ENCODE measurements at places on chromosomes 11 and 22. TPM values are rescaled to one million over a fixed set of nuclear protein-coding genes. Genes with fewer than 3 reads are reported as not detected.

GRCh38 chr11:102457056-102457677 lies 4.6 kb upstream of the TMEM123 start:
- no peak for DNase-seq

The FAT3 gene
- 0.24 TPM for total RNA-seq

DNA sequence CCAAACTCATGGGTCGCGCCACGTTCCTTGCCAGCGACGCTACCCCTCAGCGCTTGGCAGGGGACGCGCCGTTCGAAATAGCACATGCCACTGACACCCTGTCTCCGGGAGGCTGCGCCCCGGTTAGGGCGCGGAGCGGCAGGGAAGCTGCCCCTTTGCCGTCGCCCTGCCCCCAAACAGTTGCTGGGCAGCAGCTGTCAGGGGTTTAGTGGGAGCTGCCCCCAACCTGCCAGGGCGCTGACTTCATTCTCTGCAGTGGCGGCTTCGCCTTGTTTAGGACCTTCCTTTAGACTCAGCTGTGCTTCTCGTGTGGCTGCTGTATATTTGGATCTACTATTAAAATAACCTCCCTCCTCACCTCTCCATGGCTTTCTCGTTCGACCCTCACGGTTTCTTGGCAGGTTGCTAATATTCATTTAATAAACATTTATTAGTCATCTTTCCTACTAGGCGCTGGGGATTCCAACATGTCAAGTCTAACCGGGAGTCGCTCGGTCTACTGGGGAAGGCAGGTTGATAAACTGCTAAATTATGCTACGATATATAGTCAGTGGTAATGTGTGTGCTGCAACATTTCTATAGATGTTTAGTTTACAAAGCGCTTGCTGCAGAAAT lies 782 bp downstream of the TMEM109 start:
- no peak for DNase-seq

The INSC gene
- 1.00 TPM for total RNA-seq

The KDELR3 gene
- 3.1 TPM for total RNA-seq

The CNTF gene
- total RNA-seq, result 0.73 TPM

GRCh38 chr11:117202386-117203068 lies 3.4 kb downstream of the TAGLN start:
- no peak for DNase-seq

The APOL5 gene
- not detected for total RNA-seq

DNA sequence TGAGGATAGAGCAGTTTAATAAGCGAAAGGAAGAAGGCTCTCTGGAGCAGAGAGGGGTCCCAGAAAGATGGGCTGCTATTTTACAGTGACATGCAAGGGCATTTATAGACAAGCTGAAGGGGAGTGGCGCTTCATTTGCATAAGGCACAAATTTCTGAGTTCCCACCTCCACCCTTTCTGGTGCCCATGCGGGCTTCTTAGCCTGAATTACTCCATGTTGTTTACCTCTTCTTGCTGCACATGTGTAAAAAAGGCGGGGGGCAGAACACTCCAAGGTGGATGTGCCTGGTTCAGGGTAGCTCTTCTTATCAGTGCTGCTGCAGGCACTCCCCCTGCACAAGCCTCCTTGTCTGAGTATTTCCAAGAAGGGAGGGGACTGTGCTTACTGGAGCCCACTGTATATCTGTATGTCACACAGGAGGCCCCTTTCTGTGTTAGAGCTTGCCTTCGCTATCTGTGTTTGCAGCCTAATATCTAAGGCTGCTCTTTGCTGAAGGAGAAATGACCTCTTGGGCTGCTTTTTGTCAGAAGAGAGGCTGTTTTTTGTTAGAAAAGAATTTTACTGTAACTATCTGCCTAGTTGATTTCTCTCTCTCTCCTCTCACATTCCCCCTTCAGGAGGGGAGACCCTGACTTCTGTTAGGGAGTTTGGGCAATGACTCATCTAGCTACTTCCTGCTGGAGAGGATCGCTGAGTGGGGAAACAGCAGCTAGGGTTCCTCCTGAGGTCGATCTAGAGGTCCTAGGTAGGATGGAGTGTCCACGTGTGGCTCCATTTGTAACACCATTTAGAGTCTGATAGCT lies 1057.0 kb upstream of the CNTN5 start:
- no peak for DNase-seq

- DNase-seq, result peak; percentile 86
Measured at GRCh38 chr11:64864473-64865285, 13.7 kb downstream of the EHD1 start.

DNA sequence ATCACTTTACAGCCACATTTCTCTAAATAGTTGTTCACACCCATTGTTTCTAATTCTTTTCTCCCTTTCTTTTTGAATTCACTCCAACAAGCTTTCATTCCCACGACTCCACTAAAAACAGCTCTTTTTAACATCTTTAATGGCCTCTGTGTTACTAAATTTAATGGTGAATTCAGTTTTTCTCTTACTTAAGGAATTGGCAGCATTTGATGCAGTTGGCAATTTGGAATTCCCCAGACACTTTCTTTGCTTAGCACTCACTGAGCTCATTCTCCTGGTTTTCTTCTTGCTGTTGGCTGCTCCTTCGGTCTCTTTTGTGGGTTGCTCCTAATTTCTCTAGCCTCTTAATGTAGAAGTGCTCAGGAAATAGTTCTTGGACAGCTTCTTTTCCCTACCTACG lies 40.5 kb upstream of the OR9Q1 start:
- DNase-seq, result no peak

The HDAC10 gene
- total RNA-seq, result 12.0 TPM

GRCh38 chr11:68835328-68835727 lies 6.4 kb downstream of the CPT1A start:
- no peak for DNase-seq

The CCDC87 gene
- 0.24 TPM for total RNA-seq

GRCh38 chr11:26743622-26744021 lies 21.8 kb upstream of the SLC5A12 start:
- no peak for DNase-seq

The OSBP2 gene
- total RNA-seq, result 15.1 TPM

The CLMP gene
- 6.0 TPM for total RNA-seq

The TMEM109 gene
- 82.2 TPM for total RNA-seq

DNA sequence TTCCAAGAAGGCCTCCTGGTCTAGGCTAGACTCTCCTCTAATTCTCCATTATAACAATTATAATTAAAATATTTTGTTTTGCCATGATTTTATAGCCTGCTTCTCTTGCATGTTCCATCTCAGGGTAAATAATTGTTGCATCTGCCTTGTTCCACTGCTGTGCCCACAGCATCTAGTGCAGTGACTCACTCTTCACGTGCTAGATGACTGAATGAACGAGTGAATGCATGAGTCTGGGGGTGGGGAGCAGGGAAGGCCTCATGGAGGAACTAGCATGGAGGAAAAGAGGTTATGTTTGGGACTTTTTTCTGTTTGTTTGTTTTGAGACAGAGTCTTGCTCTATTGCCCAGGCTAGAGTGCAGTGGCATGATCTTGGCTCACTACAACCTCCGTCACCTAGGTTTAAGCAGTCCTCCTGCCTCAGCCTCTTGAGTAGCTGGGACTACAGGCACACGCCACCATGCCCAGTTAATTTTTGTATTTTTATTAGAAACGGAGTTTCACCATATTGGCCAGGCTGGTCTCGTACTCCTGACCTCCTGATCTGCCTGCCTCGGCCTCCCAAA lies 5.2 kb upstream of the OAF start:
- DNase-seq, result no peak

The BSX gene
- total RNA-seq, result not detected

The TRIM51 gene
- not detected for total RNA-seq

DNA sequence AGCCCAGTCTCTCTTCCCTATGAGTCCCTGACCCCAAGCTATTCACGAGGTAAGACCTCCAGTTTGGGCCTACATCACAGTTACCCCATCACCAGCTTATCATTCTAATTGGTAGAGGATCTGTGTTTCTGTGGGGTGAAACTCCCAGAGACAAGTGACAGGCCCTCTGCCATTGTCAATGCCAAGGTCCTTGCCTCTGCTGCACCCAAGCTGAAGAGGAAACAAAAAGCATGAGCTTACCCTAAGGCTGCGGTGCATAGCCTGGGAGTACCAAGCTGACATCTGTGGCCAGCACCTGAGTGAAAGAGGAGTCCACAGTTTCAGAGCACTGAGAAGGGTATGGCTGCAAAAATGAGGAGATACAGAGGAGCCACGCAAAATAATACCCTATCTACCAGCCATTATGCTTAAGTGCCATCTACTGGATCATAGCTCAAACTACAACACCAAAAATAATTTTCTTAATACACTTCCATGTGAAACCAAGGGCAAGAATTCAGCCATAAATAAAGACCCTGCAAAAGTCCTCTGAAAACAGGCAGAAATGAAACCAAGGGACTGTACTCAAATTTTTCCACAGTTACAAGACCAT lies 62.3 kb upstream of the ANO5 start:
- no peak for DNase-seq

- DNase-seq, result no peak
Measured at GRCh38 chr11:123330948-123331347, 99.1 kb upstream of the GRAMD1B start.

The IGLL1 gene
- not detected for total RNA-seq

The APOBEC3A gene
- 0.35 TPM for total RNA-seq

The ACRV1 gene
- total RNA-seq, result not detected

- DNase-seq, result no peak
Measured at GRCh38 chr22:37731804-37732471, 35.1 kb downstream of the TRIOBP start.

GRCh38 chr11:104372111-104372510 lies 208.2 kb upstream of the PDGFD start:
- no peak for DNase-seq
